Cardiac atrium fibroblast (primary cell): ENCODE measurements at places on chromosomes 3 and 15. TPM values are rescaled to one million over a fixed set of nuclear protein-coding genes. Genes with fewer than 3 reads are reported as not detected.

The SOX14 gene
- not detected in 2 replicates for total RNA-seq

The FOXL2 gene
- total RNA-seq: not detected in 2 replicates

The CDC25A gene
- total RNA-seq: 2.3 and 3.6 TPM in 2 replicates

The TEX55 gene
- not detected in 2 replicates for total RNA-seq

The PARP15 gene
- total RNA-seq: not detected in 2 replicates

The CNBP gene
- 240 and 256 TPM in 2 replicates for total RNA-seq

The STRIT1 gene
- not detected in 2 replicates for total RNA-seq

The MYO1E gene
- total RNA-seq: 107 and 110 TPM in 2 replicates

The FAM131A gene
- total RNA-seq: 15.9 and 24.2 TPM in 2 replicates

The TGM4 gene
- total RNA-seq: not detected in 2 replicates

The GPR171 gene
- not detected in 2 replicates for total RNA-seq

The OR5K2 gene
- not detected in 2 replicates for total RNA-seq

The PP2D1 gene
- not detected in 2 replicates for total RNA-seq
